Renal cortical epithelial cell (primary cell): ENCODE measurements at places on chromosomes 7 and 10. TPM values are rescaled to one million over a fixed set of nuclear protein-coding genes. Genes with fewer than 3 reads are reported as not detected.

The ZNF394 gene
- 28.4 and 36.8 TPM in 2 replicates for total RNA-seq

DNA sequence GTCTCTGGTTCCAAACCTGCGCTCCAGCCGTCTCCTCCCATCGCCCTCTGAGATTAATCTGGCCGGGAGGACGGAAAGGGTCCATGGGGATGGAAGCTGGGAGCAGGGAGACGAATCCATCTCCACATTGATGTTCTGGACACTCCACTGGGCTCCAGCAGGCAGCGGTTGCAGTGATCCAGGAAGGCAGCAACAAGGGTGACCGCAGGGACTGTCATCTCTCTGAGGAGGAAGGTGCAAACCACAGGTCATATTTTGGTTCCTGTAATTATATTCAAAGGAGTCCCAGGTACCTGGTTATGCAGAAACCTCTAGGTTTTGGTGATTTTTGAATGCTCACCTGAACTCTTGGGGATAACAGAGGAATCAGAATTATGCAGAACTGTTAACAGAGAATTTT, 54.8 kb downstream of the EVX1 start:
- no peak for DNase-seq

- DNase-seq: no peak
These were observed 11.5 kb downstream of the EGFR start for GRCh38 chr7:55030314-55030713.

The ACHE gene
- total RNA-seq: 0.94 and 1.2 TPM in 2 replicates

The CLDN4 gene
- 186 and 689 TPM in 2 replicates for total RNA-seq

- DNase-seq: no peak
These were observed 231.0 kb upstream of the PRSS58 start for GRCh38 chr7:142488842-142489241.

The PKD2L1 gene
- not detected in 2 replicates for total RNA-seq

DNA sequence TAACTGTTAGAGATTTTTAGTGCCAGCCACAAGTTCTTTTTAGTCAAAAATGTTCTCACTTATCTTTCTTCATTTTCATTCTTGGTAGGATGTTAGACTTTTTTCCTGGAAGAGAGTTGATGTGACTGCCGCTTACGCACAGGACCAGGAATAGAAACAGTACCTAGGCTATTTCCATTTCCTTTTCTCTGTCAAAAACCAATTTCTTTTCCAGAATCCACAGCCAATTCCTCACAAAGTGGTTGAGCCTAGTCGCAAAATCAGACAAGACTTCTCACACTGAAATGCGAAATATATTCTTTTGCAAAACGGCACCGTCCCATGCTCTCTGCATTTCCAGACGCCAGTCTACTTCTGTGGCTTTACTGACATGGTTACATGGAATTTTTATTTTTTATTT, 394.2 kb downstream of the GALNT17 start:
- DNase-seq: no peak

DNA sequence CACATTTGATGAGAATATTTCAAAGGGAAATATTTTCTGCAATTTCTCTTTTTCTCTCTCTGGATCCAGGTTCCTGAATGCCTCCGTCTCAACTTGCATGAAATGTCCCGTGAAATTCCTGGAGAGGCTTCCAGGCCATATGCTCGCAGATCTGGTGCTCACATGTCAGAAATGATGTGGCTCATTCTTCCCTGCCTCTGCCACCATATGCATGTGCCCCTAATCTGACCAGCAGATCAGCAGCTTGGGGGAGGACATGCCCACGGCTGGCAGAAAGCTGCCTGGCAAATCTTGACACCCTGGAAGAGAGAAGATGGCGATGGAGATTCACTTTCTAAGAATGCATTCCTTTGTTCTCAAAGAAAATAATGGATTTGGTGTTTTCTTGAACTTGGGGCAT, 490.7 kb downstream of the RPS24 start:
- no peak for DNase-seq

DNA sequence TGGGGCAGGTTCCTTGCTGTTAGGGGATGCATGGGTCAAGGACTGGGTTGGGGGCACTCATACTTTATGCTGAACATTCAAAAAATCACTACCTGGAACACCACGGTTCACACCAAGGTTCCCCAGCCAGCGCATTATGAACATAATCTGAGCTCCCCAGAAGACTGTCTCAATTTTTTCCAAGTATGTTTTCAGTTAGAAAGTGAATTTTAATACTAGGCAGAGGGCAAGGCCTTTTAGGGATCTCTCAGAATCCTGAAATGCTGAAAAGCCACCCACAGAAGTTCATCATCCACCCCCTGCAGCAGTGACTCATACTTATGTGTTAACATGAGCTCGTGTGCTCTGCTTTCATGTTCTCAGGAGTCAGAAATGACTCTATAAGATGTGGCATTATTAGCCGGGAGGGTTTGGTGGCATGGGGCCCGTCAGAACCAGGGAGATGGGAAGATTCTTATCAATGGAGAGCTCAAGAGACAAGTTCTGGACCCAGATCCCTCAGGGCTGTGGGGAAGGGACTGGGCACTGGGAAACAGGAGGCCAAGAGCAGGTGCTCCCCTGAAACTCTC, 185.2 kb upstream of the ITGB1 start:
- DNase-seq: peak; percentile 91

The PIP gene
- total RNA-seq: not detected in 2 replicates

The SPDYE9 gene
- total RNA-seq: not detected in 2 replicates

GRCh38 chr7:90187507-90188050, 24.0 kb upstream of the STEAP2 start:
- DNase-seq: no peak

DNA sequence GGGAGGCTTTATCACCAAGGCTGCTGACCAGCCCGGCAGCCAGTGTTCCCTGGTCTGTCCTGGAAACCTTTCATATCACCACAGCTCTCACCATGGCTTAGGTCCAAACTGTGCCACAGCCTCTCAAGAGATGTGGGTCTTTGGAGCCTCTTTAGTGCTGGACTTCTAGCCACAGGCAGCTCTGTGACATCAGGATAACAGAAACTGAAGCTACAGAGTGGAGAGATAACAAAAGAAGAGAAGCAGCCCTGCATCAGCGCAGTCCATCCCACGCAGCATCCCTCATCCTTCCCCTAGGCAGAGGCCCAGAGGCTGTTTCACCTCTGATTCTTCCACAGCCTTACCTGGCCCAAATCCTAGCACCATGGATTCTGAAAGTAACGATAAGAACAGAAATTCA, 187.9 kb upstream of the KMT2E start:
- no peak for DNase-seq

- peak; percentile 41 for DNase-seq
These were observed 240.4 kb downstream of the KIAA1217 start for GRCh38 chr10:24449321-24449740.

The AKR1C4 gene
- total RNA-seq: not detected in 2 replicates

- DNase-seq: no peak
These were observed 637.4 kb upstream of the MKI67 start for GRCh38 chr10:128763588-128763987.

GRCh38 chr7:137873524-137873923, 26.8 kb upstream of the DGKI start:
- no peak for DNase-seq

GRCh38 chr7:29620556-29620930, 56.9 kb downstream of the PRR15 start:
- DNase-seq: no peak

DNA sequence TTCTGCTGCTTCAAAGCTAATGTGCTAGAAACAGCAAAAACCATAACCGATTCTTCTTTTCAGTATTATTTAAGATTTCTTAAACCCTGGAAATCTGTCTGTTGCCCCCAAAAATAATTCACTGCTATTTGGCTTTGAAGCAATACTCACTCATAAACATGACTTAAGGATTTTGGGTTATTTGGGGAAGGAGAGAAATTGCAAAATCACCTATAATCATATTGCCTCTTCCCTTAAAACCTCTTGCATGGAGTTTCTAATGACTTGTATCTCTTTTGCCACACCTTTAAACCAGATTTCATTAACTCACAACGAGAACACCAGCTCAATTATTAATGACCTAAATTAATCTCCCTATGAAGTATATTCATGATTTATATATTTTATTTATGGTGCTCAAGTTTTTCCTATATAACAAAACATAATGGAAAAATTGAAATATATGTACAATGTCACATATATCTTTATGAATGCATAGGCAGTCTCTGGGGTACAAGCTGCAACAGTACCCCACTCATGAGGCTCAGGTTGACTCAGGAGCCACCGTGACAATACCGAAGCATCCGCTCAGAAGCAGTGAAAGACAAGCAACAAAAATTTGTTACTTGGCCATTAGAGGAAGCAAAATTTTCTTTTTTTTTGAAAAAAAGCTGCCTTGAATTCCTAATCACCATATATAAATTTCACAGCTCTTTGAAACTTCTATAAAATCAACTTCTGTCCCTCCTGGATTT, 3.0 kb downstream of the NAMPT start:
- no peak for DNase-seq

- peak; percentile 79 for DNase-seq
These were observed 9.0 kb upstream of the CUZD1 start for GRCh38 chr10:122854648-122855047.

The LAMB1 gene
- 188 and 329 TPM in 2 replicates for total RNA-seq

GRCh38 chr10:33249659-33250345, 84.7 kb downstream of the NRP1 start:
- no peak for DNase-seq

GRCh38 chr10:7756360-7756992, 31.3 kb downstream of the KIN start:
- peak; percentile 26 for DNase-seq

GRCh38 chr10:14244147-14244546, 86.6 kb downstream of the FRMD4A start:
- no peak for DNase-seq

The GIMAP2 gene
- 0.85 and 1.2 TPM in 2 replicates for total RNA-seq

DNA sequence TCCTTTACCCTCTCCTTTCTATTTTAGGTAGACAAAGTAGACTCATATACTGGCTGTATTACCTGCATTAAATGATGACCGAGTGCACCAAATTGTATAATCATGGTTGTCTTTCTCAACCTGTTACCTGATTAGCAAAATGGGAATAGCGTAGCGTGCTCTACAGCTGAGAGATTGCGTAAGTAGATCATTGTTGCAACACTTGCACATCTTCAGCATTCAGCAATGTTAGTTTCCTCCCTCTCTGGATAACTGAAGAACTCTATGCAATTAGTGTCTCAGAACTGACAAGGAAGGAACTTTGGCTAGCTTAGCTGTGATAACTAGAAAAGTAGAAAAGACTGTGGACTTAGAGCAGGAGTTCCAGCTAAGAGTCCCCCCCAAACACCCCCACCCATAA, 787.4 kb downstream of the PHTF2 start:
- DNase-seq: no peak

GRCh38 chr7:151891753-151892152, 14.8 kb upstream of the PRKAG2 start:
- no peak for DNase-seq

The MLLT10 gene
- 26.7 and 42.7 TPM in 2 replicates for total RNA-seq

The LRRC4 gene
- total RNA-seq: 0.15 and 1.0 TPM in 2 replicates

DNA sequence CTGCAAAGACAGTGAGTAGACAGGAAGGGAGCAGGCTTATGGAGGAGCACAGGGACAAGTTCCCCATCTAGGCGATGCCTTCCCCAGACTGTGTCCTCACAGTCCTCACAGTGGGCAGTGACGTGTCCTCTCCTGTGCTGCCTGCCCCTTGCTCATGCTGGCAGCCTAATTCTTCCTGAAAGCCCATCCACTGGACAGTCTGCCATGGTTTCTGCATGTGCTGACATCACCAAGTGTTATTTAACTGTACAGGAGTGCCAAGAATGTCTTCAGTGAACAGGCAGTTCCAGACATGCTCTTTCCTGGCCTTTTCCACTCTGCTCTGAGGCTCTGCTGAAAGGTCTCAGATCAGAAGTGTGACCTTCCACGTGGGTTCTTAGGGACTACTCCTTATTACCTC, 54.1 kb downstream of the ZNF248 start:
- no peak for DNase-seq

The TRPV5 gene
- not detected in 2 replicates for total RNA-seq

GRCh38 chr10:92241158-92241500, 49.7 kb downstream of the CPEB3 start:
- peak; percentile 18 for DNase-seq

The METTL27 gene
- total RNA-seq: 1.4 and 12.0 TPM in 2 replicates

The CHST15 gene
- 33.7 and 38.3 TPM in 2 replicates for total RNA-seq

DNA sequence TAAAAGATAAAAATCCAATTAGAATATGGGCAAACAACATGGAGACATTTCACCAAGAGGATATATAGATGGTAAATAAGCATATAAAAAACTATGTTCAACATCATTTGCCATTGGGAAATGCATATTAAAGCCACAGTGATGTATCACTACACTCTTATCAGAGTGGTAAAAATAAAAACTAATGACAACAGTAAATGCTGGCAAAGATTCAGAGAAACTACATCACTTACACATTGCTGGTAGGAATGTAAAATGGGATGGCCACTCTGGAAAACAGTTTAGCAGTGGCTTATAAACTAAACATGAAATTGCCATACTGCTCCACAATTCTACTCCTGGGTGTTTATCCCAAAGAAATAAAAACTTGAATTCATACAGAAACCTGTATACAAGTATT, 59.2 kb downstream of the CROT start:
- DNase-seq: no peak

The NKX2-3 gene
- total RNA-seq: not detected in 2 replicates

- DNase-seq: no peak
These were observed 13.1 kb downstream of the CALU start for GRCh38 chr7:128752251-128752650.

The SFTPA1 gene
- total RNA-seq: not detected in 2 replicates

DNA sequence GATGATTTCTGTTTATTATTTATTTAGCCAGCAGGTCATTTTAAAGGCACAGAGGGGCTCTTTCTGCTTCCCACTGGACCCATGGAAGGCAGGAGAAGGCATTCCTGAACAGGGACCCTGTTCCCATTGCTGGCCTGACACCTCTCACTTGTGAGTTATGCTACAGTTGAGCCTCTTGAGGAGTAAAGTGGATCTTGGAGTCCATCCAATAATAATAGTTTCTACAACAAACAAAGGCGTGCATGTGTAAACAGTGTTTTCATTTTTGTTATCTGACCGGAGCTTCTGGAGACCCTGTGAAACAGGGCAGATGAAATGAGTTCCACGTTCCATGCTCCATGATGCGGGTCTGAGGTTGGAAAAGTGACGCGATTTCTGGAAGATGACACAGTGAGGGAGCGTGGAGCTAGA, 127.3 kb upstream of the HABP2 start:
- DNase-seq: peak; percentile 40

GRCh38 chr10:122543676-122544445, 16.7 kb upstream of the DMBT1 start:
- no peak for DNase-seq

The CALN1 gene
- not detected in 2 replicates for total RNA-seq

DNA sequence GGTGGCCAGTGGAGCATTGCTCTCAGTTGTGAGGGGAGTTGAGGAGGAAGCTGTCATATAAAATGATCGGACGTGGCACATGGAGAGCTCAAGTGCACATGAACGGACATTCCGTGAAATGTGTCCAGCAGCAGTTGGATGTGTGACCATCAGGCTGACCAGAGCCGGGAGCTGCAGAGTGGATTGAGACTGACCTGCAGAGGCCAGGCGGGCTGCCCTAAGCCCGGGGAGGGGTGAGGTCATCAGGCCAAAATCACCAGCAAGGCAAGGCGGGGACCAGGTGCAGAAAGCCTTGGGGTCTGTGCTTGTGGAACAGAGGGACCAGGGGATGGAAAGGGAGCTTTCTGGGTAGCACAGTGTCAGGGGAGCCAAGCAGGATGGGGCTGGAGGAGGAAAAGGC, 279.5 kb downstream of the CELF2 start:
- no peak for DNase-seq

- DNase-seq: no peak
These were observed 563.9 kb upstream of the C7orf33 start for GRCh38 chr7:148026713-148027112.

The ASB4 gene
- total RNA-seq: not detected in 2 replicates
